ENCODE measurements at places on chromosomes 11 and 22.

DNA sequence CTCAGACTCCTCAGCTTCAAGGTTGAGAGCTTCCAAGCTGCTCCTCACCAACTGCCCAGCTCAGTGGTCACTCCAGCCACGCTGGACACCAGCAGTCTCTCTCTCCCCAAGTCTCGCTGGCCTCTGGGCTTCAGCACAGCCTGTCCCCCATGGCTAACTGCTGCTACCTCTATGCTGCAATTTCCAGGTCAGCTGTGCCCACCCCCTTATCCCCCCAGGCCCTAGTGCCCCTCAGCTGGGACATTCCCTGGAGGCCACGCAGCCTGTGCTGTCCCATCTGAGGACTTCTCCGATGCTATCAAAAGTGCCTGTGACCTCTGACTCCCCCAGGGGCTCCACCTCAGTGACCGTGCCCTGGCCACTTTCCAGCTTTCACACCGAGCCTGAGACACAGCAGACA is 37.5 kb upstream of the PHF21B start:
- no peak overlapping the region for H3K27ac ChIP-seq
- H3K27me3 ChIP-seq = no peaks in the 10 kb centered on the region
- DNase-seq = no peak
- H3K4me3 ChIP-seq = no peak overlapping the region
- no peaks in the 10 kb centered on the region for H3K36me3 ChIP-seq

- no peaks in the 10 kb centered on the region for H3K27me3 ChIP-seq
- H3K4me3 ChIP-seq = no peak overlapping the region
- H3K27ac ChIP-seq = no peak overlapping the region
Observed at GRCh38 chr11:723120-723883, 17.3 kb downstream of the EPS8L2 start.

DNA sequence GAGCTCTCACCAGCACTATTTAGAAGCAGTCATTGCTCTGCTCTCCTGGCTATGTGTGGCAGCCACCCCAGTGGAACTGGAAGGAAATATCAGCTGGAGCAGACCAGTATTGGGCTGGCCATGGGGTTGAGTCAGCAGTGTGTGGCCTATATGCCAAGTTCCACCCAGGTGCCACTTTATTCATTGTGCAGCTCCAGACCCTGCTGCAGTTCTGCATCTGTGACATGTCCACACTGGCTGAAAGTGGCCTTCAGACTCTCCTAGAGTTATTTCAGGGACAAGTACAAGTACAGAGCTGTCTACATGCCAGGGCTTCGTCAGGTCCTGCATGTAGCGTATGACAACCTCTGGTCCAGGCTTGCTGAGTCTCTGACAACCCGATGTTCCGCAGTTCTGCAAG is 55.2 kb downstream of the CABIN1 start:
- no peak for DNase-seq
- H3K36me3 ChIP-seq = peaks cover 30% of the 10 kb centered on the region
- no peak overlapping the region for H3K4me3 ChIP-seq
- H3K4me1 ChIP-seq = no peaks in the 10 kb centered on the region
- H3K27me3 ChIP-seq = no peaks in the 10 kb centered on the region
- H3K27ac ChIP-seq = no peak overlapping the region

- H3K4me1 ChIP-seq = peaks cover 14% of the 10 kb centered on the region
- H3K27me3 ChIP-seq = no peaks in the 10 kb centered on the region
- no peak for DNase-seq
Observed at GRCh38 chr22:50301581-50301991, 5.9 kb downstream of the PLXNB2 start.

- no peak overlapping the region for H3K27ac ChIP-seq
- no peak overlapping the region for H3K4me3 ChIP-seq
- H3K27me3 ChIP-seq = no peaks in the 10 kb centered on the region
- DNase-seq = no peak
- no peaks in the 10 kb centered on the region for H3K4me1 ChIP-seq
Observed at GRCh38 chr11:31643857-31644256, 134.3 kb downstream of the ELP4 start.

- no peaks in the 10 kb centered on the region for H3K36me3 ChIP-seq
- no peak overlapping the region for H3K27ac ChIP-seq
- no peak overlapping the region for H3K4me3 ChIP-seq
- DNase-seq = no peak
- no peaks in the 10 kb centered on the region for H3K27me3 ChIP-seq
- peaks cover 4% of the 10 kb centered on the region for H3K4me1 ChIP-seq
Observed at GRCh38 chr22:27435844-27436576, 365.5 kb downstream of the MN1 start.

Data from H1 (cell line).